Amniotic epithelial cell (primary cell): ENCODE measurements at places on chromosomes 6 and 20.

DNA sequence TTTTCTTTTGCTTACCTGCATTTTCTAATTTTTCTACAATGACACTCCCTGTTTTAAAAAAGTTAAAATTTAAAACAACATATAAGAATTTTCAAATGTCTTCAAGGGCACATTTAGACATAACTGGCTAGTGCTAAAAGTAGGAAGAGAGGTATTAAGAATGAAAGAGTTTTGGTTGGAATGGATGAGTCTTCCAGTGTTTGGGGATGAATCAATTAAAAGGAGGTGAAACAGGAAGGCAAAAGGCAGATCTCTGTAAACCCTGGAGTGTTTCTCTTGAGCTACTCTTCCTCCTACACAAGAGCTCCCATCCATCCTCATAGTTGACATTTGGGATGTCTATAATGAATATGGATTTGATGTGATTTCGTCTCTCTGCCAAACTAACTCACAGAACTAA, 238.5 kb upstream of the SUPT3H start:
- DNase-seq = no peak

DNA sequence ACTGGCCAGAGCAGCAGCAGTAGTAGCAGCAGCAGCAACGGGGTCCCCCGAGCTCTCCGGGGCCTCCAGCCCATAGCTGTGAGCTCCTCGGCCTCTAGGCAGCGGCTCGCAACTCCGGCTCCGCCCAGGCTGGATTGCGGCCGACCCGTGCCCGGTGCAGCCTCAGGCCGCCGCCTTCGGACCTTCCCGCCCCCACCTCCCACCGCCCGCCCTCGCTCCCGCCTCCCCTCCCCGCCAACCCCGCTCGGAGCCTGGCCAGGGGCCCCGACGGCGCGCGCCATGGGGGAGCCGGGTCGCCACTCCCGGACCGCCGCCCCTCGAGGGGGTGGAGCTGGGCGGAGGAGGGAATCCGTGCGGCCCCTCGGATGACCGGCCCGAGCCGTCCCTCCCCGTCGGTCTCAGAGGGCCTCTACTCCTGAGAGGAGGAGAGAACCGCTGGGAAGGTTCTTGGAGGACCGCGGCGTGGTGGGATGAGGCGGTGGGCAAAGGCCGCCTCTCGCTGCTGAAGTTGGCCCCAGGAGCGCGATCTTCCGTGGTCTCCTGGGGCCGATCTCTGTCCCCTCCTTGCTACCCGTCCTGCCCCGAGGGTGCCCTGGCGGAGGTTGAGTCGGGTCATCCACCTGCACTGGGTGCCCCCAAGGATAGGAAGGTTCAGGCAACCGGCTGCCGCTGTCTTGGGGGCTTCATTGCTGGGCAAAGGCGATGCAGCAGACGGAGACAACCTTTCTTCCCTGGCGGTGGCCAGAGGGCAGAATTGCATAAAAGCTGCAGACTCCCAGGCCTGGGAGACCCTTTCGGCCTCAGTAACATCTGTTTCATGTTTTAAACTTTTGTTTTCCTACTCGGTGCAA, at the start of gene ADAM33:
Gene ADAM33, minus strand, starts transcription at position 80 of the 851 bp plus-strand sequence. Its CDS starts 6 bp downstream, at position 74.
- peak; percentile 29 for DNase-seq

GRCh38 chr6:119273272-119274196, 76.0 kb downstream of the MAN1A1 start:
- DNase-seq = peak; percentile 77

DNA sequence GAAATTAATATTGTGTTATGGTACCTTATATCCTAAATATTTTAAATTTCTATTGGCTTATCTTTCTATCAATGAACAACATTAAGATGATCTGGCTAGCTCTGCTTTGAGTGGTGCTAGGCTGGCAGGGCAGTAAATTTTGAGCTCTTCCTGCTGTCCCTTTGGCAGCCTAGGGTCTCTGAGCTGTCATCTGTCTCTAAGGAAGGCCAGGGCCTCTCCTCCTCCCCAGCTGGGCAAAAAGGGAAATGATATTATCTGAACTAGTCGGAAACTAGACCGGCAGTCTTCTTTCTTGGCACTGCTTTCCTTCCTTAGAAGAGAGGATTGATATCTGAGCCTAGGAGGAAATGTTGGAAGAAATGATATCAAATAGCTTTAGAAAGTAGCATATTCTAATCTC, 176.7 kb upstream of the BTBD3 start:
- no peak for DNase-seq

DNA sequence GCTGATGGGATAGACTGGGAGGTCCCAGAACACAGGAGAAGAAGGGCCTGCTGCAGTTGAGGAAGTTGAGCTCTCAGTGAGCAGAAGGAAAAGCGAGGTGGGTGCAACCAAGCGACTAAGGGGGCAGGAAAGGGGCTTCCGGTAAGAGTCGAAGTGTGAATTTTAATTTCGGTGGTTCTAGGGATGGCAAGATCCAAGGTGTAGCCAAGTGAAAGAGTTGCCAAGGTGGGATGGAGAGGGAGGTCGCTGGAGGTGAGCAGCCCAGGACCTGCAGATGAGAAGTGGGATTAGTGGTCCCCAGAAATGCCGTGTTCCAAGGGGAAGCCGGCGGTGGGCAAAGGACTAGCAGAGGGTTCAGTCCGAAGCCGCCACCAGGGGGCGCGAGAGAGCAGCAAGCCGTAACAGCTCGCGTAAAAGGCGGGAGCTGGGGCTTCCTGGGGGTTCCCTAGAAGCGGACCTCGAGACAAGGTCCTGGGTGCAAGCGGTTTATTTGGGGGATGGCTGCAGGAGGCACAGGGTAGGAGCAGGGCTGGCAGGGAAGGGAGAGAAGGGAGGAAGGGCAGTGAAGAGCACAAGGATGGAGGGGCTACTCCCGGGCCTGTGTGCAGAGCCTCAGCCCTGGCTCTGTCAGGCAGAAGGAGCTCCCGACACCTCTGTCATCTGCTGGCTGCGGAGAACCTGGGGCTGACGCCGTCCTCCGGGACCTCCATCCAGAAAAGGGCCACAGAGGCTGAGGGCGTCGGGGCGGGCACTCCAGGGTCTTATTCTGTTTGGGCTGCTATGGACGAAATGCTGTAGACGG, 103.6 kb downstream of the PAX1 start:
- DNase-seq = no peak

- peak; percentile 57 for DNase-seq
These were observed 251.8 kb upstream of the CITED2 start for GRCh38 chr6:139625998-139626975.

- peak; percentile 76 for DNase-seq
These were observed 52.6 kb downstream of the BMP5 start for GRCh38 chr6:55822815-55823214.

GRCh38 chr20:22508426-22508825, 75.9 kb downstream of the FOXA2 start:
- no peak for DNase-seq

DNA sequence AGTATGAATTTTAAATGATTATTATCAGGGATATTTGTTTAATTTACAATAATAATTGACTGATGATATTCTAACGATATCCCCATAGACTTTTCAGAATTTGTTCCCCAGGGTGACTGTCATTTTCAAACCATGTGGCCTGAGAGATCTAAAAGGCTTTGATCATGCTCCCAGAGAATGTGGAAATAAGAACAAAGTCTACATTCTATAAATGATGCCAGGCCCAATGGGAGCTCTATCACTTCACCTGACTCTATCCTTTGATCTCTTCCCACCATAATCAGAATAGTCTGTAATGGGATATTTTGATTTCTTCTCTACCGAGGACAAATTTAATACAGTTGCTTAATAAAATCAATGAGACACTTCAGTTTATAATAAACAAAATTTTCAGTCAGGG, 483.4 kb upstream of the IRAK1BP1 start:
- no peak for DNase-seq

DNA sequence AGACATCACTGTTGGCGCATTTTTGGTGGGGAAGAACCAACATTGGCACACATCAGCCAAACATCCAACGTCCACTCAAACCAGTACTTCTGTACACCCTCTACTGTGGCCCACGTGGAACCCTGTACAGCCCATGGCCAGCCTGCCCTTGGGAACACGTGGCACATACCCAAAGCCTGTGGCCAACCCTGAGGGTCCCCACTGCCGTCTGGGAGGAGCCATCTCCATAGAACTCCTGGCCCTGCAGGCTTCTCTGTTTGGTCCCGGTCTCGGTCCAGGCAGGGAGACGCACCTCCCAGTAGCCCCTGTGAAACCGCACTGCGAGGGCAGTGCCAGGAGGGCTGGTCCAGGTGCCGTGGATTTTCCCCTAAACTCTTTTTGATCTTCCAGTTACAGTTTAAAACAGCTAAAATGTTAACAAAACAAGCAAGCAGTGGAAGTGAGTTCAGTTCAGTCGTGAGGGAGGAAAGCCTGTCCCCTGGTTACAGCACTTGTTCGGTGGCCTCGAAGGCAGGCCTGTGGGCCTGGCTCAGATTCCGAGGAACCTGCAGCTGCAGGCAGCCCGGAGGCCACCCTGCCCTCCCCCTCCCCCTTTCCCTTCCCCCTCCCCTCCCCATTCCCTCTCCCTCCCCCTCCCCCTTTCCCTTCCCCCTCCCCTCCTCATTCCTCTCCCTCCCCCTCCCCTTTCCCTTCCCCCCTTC, 233.7 kb downstream of the DLL1 start:
- DNase-seq = no peak

GRCh38 chr20:50574108-50574507, 63.9 kb downstream of the PTPN1 start:
- DNase-seq = no peak

- no peak for DNase-seq
These were observed 9.5 kb downstream of the CITED2 start for GRCh38 chr6:139364982-139365379.

DNA sequence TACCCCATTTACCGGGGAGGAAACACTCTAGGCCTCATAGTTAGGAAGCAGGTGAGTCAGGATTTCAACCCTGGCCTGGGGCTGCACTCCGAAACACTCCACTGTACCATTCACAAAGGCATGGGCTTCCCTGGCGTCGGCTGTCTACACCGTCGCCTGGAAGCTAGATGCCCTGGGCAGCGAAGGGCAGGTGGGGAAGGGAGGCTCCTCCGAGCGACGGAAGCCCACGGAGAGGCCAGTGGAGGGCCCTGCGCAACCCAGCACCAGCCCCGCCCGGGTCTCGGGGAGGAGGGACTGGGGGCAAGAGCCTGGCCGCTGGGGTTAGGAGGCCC, 16.1 kb downstream of the SDCBP2 start:
- no peak for DNase-seq

DNA sequence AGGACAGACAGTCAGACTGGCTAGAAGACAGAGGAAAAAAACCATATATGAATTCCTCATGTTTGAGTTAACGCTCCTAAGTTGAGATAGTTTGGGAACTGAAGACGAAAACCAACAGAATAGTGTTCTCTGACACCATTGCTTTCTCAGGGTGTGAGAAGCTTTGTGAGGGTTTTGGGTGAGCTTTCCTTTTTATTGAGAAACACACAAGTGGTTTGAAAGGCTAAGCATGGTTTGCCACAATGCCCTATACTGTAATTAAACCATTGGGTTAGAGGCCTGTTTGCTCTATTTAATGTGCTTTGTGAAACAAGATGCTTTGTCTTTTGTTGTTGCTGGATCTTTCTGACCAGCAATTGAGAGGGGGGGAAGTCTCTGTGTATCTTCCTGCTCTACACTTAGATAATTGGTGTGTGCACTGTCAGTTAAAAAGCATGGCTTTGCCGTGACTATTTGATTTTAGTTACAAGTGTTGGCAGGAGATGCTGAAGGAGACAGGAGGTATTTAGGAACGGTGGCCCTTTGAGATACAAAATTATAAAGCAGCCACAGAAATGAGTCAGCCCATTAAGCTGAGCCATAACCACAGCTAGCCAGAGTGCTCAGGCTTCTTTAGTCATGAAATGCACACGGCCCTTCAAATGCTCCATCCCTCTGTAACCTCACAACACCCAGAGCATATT, 273.0 kb upstream of the PREP start:
- DNase-seq = peak; percentile 79

GRCh38 chr6:124022641-124023040, 219.0 kb downstream of the NKAIN2 start:
- DNase-seq = no peak

DNA sequence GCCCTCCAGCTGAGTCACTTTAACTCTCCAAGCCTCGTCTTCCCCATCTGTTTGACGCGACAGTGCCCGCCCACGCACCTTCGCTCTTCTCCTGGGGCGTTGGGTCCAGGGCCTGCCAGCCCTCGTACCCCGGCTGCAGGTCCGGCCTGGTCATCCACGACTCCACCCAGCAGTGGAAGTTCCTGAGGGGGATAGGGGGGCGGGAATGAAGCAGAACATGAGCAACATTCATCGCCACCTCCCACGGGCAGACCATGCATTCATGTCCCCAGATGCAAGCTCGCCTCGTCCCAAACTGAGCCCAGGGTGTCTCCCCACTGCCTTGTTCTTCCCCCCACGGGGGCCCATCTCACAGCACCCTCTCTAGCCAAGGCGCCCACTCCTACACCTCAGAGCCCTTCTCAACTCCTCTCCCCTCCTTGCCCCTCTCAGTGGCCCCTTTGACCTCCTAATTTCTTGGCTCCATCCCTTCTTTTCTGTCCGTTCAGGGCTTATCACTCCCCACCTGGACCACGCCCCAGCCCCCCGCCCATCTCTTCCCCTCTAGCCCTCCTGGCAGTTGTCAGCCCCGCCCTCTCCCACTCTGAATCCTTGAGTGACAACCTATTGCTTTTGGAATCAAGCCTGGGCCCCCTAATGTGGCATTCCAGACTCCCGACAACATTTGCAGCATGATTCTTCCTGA, 23.7 kb downstream of the TGM2 start:
- no peak for DNase-seq

GRCh38 chr6:105902401-105903031, 183.6 kb upstream of the PRDM1 start:
- DNase-seq = no peak

DNA sequence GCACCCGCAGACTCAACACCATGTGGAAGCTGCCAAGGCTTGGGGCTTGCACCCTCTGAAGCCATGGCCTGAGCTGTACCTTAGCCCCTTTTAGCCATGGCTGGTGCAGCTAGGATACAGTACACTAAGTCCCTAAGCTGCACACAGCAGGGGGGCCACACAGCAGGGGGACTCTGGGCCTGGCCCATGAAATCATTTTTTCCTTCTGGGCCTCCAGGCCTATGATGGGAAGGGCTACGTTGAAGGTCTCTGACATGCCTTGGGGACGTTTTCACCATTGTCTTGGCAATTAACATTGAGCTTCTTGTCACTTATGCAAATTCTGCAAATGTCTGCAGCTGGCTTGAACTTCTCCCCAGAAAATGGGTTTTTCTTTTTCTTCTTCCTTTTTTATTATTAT, 103.3 kb downstream of the SLC16A10 start:
- DNase-seq = no peak

DNA sequence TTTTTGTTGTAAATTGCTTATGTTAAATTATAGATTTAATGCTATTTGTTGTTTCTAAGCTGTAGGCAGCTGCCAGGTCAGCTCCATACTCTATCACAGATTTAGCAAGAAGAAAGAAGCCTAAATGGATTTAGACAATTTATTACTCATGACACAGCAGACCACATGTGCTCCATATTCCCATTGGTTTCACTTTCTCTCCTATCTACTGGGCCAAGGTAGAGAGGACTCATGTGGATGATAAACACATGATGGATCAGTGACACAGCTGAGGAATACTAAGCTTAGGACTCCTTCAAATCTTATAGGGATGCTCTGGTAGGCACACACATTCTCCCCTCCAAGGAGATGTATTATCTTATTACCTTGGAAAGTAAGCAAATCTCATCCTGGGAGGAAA, 553.0 kb upstream of the ADGRB3 start:
- peak; percentile 33 for DNase-seq

- DNase-seq = no peak
These were observed 16.7 kb downstream of the PLAGL2 start for GRCh38 chr20:32190616-32191415.
